ELR (cell line): ENCODE measurements at places on chromosomes 11 and 22.
A peak's percentile ranks its signal among the peaks of the same experiment; 100 is the strongest.

GRCh38 chr11:44887636-44888035 lies 63.0 kb downstream of the TP53I11 start:
- no peak for DNase-seq

GRCh38 chr11:10273738-10274137 lies 20.3 kb downstream of the SBF2 start:
- DNase-seq = no peak

- no peak for DNase-seq
Observed at GRCh38 chr11:66220566-66220935, 47.9 kb upstream of the RAB1B start.

DNA sequence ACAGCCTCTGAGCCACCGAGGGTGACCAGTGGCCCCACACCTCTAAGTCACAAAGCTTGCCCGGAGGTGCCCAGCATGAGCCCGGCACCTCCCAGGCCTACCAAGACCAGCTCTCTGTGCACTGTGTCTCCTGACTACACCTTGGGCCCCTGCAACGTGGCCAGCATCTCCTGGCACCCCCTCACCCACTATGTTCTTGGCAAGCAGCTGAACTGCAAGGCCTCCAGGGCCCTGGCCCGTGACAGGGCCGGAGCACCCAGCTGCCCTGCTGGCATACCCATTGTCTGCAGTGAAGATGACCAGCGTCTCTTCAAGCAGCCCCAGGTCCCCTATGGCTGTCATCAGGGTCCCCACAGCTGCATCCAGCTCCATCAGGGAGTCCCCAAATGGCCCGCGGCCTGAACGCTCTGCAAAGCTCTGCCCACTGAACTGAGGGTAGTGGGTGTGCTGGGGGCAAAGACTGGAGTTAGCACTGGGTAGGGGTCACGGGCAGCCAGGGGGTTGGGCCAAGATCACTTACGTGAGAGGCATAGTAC lies 1.6 kb downstream of the ARSA start:
- no peak for DNase-seq

GRCh38 chr11:44761551-44761961 lies 34.8 kb downstream of the TSPAN18 start:
- no peak for DNase-seq

DNA sequence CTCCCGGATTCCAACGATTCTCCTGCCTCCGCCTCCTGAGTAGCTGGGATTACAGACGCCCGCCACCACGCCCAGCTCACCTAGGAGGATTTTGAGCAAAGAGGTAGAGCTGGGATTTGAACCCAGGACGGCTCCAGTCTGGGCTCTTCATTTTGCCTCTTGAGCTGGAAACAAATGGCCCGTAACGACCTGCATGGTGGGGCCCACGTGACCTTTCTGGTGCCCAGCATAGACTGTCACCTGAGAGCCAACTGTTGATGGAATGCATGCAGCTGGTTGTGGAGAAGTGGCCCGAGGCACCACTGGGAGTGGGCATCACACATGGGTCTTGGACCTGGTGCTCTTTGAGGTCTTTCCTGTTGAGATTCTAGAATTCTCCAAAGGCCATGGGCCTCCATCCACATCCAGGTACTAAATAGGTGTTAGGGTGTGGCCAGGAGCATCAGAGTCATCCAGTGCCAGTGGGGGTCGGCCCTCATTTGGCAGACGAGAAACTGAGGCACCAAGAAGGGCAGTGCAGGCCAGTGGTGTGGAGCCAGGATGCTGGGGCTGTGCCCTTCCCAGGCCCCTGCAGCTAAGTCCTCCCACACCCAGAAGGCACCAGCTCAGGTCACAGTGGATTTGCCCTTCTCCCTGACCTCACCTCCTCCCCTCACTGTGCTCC lies 3.9 kb downstream of the ATF4 start:
- no peak for DNase-seq

- no peak for DNase-seq
Observed at GRCh38 chr11:2342981-2343380, 34.1 kb upstream of the CD81 start.

DNA sequence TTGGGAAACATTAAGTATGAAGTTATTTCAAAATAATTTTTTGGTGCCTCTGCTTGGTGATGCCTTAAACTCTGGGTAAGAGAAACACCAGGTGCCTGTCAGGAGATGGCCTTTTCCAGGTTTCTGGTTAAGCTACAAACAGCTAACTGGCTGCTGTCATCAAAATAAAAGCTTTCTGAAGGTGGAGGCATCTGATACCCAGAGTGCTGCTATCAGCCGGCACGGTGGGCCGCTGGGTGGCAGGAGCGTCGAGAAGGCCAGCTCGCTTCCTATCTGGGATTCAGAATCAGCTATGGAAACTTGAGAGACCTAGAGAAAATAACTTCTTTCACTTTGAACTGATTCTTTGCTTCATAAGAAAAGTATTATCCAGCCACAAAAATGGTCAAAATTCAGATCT lies 80.8 kb upstream of the PITPNB start:
- no peak for DNase-seq

- DNase-seq = no peak
Observed at GRCh38 chr11:17004486-17005148, 9.6 kb downstream of the PLEKHA7 start.

- peak; percentile 64 for DNase-seq
Observed at GRCh38 chr11:74611369-74611861, 19.0 kb downstream of the POLD3 start.

GRCh38 chr11:66492161-66492865 lies 12.1 kb downstream of the DPP3 start:
- no peak for DNase-seq

- no peak for DNase-seq
Observed at GRCh38 chr11:36002796-36003195, 58.9 kb downstream of the LDLRAD3 start.

GRCh38 chr11:70158757-70159389 lies 44.2 kb upstream of the FADD start:
- DNase-seq = no peak

DNA sequence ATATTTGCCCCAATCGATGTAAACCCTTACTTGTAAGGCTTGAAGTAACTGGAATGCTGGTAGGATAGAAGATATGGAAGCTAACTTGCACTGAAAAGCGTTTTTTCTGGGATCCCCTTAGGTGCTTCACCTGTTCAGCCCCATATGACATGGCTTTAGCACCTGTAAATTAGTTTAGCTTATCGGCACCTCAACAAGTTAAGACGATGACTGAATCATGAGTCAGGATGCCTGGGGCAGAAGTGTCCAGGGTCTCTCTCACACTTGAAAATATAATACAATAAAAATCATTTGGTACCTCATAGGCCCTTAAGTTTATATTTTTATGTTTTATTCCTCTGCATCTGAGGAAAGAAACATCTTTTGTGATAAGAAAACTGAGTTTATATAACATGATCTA lies 409.2 kb upstream of the LRRC4C start:
- no peak for DNase-seq

DNA sequence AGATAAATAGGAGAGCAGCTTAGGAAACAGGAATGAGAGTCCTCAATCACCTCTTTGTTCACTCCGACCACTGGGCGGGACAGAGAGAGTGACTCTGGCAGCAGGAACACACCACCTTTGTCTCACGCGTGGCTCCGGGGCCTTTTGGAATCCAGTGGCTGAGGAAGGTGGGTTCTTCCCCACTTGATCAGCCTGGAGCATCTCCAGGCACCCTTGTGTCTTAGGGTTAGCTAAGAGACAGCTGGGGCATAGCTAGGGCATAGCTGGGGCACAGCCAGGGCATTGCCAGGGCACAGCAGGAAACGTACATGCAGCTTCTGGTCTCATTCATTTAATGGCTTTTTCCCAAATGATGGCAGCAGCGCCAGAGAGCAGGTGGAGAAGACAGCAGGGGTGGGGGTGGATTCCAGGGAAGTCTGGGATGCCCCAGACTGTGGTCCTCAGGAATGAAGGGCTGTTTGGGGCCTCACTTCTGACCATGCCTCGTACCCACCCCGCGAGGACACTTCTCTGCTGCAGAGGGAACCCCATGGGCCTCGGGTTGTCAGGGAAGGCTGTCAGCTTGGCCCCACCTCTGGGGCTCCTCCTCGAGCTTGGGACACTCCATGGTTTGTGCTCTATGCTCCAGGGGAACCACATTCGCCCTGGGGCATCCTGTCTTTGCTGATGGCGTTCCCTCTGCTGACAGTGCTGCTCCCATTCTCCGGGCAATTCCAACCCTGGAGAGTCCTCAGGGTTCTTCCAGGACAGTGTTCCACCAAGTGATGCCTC lies 30.4 kb upstream of the SHANK2 start:
- no peak for DNase-seq

DNA sequence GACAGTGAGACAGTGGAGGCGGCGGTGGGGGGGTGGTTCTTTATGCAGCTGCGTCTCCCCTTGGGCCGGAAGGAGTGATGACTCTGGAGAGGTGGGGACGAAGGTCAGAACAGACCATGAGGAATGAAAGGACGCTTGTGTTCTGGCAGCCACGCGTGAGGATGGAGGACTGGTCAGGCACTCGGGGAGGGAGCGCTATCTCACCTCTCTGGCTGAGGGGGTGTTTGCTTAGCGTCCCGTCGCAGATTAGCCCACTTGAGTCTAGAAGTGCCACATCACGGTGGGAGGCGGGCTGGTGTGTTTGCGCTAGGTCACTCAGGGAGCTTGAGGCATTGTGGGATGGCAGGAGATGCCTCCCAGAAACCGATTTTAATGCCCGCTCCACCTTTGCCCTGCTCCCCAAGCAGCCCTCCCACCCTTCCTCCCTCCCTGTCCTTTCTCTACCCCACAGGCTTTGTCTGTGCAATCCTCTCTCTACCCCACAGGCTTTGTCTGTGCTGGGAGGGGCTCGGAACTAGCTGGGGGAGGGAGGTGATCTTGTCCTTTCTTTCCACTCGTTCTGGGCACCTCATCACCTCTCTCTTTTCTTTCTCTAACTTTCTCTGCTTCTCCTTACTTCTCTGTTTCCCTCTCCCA lies 97.8 kb downstream of the PKNOX2 start:
- no peak for DNase-seq

DNA sequence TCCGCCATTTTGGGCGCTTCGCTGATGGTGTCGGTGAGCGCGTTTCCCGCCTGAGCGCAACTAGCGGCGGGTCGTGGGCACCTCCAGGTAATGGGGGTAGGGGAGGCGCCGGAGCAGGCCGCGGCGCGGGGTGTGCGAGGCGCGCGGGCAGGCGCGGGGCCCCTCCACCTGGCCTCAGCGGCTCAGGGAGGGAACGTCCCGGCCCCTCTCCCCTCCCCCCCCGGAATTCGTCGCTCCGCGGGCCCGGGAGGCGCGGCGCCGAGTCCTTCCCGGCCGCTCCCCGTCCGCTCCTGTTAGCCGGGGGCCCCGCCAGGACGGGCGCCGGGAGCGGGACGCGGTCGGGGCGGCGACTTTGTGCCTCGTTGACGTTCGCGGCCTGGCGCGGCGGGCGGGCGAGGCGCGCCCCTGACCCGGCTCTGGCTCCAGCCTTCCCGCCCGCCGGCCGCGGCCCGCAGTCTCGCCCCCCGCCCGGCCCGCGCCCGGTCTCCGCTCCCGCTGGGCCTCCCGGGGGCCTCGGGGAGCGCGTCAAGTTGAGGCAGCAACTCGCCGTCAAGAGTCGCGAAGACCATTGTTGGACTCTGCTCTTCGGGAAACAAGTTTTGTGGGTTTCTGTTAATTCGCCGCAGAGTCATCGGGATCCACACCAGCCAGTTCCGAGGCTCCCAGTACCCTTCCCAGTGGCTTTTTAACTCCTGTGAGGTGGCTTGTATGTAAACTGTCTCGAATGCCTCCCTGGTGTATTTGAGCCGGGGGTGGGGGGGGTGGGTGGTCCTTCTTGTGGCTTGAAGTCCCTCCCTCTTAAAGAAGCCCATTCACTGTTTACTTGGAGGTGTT lies at the start of gene PPP6R3:
PPP6R3 (plus strand) TSS at position 12 of the 834 bp plus-strand sequence. CDS start 76,913 bp downstream, outside the sequence.
- peak; percentile 39 for DNase-seq
